Fibroblast of skin of left biceps (primary cell): ENCODE measurements at places on chromosomes 2 and 18.

- no peak for DNase-seq
Observed at GRCh38 chr2:109197491-109198418, 68.8 kb downstream of the SH3RF3 start.

- DNase-seq: no peak
Observed at GRCh38 chr2:29080886-29081743, 6.8 kb upstream of the PCARE start.

- no peak for DNase-seq
Observed at GRCh38 chr2:212811036-212811805, 272.6 kb upstream of the ERBB4 start.

DNA sequence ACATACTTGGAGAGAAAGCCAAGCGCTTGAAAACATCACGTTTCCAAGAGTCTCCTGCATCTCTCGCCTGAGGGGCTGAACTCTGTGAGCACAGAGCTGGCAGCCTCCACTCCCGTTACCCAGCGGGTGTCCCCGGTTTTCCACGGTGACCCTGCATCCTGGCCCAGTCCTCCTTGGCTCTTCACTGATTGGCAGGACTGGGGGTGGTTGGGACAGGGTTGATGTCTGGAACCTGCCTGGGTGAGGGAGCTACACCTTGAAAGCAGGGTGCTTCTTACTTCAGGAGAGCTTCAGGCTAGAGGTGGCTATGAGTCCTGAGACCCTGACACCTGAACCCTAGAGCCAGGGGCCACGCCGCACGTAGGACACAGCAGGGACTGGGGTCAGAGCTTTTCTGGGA lies 234.1 kb downstream of the DYSF start:
- no peak for DNase-seq

DNA sequence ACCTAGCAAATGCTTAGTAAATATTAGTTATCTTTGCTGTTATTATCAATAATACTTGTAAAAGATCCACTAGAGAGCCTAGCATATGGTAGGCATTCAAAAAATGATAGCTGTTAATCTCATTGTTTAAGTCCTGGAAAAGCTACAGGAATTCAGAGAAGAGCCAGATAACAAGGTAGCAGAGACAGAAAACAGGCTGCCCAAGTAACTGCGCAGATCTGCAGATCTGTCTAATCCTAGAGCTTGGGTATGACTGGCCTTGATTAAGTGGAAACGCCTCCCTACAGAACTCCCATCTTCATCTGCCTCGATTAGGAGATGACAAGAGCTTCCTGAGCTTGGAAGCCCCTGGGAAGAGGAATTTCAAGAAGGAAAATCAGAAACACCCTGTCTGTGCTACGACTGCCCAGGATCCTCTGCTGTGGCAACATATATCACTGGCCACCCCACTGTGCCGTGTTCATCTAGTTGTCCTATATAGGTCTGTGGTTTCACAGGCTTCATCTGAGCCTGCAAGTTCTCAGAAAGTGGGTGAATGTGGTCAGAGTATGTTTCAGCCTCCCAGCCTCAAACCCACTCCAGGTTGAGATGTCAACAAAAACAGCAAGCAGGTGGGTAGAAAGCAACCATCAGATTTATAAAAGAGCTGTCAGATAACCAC lies 151.5 kb upstream of the PKDCC start:
- DNase-seq: no peak

DNA sequence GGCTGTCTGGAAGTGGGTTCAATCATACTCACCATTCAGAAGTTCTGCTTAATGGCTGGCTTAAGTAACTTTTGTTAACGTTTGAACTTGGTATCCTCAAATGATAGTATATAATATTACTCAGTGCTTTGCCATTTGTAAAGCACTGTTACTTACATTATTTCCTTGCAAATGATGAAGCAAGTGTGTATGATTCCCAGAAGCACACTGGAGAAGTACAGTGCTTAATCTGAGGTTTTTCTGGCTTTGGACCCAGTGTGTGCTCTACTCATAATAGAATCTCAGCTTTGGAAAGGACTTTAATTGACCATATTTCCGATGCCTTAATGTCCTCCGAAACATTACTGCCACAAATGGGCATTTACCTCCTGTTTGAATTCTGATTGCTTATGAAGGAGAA lies 63.3 kb downstream of the MAP3K20 start:
- no peak for DNase-seq

- no peak for DNase-seq
Observed at GRCh38 chr2:54634564-54635511, 88.6 kb upstream of the EML6 start.

GRCh38 chr18:76348267-76349066 lies 146.6 kb downstream of the ZNF516 start:
- no peak for DNase-seq

DNA sequence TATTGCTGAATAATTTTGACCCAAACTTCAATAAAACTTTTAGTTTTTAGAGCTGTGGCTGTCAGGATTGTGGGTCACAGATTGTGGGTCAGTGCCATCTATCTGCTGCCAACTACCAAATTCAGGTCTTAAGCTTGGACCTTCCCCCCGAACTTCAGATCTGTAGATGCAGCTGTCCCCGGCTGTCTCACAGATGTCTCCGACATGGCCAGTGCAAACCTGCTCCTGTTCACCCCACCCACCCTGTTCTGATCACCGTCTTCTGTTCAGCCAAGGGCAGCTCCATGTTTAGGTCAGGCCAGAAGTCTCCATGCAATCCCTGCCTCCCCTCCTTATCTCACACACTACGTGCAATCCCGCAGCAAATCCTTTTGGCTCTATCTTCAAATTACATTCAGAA lies 175.0 kb downstream of the PRKCE start:
- DNase-seq: no peak

DNA sequence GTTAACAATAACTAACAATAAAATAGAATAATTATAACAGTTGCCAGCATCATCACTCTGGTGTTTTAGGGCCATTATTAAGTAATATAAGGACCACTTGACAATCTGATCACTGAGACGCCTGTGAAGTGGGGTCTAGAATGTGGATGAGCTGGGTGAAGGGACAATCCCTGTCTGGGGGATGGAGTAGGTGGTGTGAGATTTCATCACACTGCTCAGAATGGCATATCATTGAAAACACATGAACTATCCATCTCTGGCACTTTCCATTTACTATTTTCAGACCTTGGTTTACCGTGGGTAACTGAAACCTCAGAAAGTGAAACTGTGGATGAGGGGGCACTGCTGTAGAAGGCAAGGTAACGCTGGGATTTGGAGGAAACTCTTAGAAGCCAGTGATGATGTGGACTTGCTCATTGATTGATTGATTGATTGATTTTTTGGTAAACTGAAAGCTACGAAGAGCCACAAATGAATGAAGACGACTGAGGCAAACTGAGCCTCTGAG lies 204.4 kb upstream of the TWIST2 start:
- no peak for DNase-seq

GRCh38 chr2:148553332-148553887 lies 91.1 kb upstream of the EPC2 start:
- DNase-seq: no peak

DNA sequence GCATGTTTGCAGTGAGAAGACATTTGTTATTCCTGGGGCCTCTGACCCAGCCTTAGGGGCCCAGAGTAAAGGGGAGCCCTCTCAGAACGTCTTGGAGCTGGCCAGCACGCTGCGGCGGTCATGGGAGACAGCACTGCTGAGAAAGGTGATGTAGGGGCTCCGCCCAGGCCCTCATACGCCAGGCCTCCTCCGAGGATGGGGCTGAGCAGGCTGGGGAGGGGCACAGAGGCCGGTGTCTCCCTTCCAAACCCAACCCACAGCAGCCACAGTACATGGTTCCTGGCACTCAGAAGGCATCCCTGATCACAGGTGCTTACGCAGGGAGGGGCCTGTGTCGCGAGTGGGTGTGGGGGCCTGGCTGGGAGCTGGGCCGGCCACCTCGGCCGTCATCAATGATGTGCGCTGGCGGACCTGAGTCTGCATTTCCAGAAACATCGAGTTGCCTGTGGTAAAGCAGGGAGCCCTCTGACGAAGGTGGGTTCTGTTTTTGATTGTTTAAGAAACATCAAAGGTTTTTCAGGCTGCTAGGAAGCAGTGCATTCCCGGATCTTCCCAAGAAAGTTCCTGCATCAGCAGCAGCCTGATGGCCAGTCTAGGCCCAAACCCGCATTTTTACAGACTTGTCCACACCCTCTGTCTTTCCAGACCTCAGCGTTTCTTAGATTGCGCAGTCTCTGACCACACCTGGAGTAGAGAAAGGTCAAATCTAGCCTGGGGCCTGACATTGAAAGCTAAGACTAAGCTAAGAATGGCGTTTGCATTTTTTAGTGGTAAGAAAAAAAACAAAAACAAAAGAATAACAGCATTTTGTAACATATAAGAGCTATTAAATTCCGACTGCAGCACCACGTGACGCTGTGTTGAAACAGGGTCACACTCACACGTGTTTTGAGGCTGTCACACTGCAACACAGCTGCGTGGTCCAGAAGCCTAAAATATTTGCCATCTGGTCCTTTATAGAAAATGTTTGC lies 51.2 kb upstream of the PXDN start:
- no peak for DNase-seq

- no peak for DNase-seq
Observed at GRCh38 chr2:239363946-239364637, 36.7 kb downstream of the HDAC4 start.

DNA sequence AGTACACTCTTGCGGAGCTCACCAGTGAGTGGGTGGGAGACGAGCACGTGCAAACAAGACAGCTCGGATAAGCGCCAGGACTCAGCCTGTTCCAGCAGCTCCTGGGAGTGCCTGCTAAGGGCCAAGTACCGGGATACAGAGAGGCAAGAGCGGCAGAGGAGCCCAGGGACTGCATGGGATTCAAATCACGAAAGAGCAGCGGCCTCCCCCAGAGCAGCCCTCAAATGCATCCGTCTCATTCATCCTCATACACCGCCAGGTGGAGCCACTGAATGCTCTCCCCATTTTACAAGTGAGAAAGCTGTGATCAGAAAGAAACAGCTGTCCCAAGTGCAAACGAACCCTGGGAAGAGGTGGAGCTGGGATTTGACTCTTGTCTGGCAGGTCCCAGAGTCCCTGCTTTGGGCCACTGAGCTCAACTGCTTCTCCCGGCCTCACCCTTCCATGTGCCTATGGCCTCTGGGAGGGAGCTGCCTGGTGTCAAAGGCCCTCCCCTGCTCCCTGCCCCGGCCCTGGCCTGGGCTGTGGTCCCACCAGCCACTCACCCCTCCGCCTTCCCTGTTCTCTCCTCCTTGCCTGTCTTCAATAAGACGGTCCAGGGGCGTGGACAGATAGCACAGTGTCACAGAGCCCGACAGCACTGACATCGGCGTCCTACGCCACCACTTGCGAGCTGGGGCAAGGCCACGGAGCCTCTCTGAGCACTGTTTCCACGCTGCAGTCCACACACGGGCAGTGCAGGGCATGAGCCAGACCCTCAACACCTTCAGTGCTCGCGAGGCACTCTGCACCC lies 72.8 kb upstream of the TAF1B start:
- peak; percentile 28 for DNase-seq

DNA sequence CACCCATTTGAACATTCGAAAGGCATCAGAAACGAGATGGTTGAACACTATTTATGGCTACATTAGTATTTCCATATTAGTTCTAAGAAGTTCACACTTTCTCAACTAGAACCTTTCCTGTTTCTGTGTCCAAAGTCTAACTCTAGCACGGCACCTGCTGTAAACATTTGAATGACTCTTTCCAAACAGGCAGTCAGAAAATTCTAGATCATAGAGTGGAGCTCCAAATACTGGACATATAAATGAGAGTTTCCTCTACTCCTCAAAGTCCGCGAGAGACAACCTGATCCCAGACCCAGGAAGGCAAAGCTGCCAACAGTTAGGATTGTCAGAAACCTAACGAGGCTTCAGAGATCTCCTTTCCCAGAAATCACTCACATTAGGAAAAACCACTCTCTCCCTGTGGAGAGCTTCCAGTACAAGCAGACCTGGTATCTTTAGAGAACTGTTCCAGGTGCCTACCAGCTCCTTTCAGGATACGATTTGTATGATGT lies 10.6 kb downstream of the RND3 start:
- no peak for DNase-seq

- DNase-seq: peak; percentile 8
Observed at GRCh38 chr2:161681046-161681445, 56.8 kb downstream of the SLC4A10 start.

- no peak for DNase-seq
Observed at GRCh38 chr2:127575185-127575765, 39.8 kb downstream of the MYO7B start.
